ELF-1 (cell line): ENCODE measurements at places on chromosomes 5 and 9.

DNA sequence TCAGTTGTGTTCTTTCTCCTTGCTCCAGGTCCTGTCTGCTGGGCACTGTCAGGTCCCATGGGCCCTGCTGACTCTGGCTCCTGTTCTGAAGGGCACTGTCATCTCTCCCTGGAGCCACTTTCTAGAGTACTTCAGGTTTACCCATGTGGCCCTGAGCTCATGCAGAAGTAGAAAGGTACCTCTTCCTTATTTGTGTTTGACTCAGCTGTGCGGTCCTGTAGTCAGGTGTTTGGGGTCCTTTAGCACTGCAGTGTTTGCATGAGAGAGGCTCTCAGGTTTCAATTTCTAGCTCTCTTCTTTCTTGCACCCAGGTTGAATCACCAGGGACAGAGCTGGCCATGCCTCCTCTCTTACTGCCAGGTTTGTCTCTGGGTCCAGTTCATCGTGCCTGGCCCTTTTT, 71.5 kb downstream of the HSPA4 start:
- DNase-seq: no peak

DNA sequence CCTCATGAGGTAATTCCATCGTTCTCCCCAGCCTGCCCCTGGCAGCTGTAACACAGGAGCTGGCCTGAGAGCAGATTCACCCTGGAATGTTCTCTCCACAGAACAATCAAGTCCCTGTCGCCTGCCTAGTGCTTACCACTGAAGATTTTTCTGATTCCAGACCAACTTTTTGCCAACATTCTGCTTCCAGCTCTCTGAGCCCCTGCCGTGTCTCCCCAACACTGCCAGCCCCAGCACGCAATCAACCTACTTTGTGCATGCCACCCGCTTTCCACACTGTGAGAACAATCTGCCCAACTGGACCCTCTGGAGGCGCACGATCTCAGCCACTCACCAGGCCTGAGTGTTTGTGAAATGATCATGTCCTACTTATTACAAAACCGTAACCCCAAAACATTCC, 62.6 kb downstream of the PSMB7 start:
- DNase-seq: no peak

DNA sequence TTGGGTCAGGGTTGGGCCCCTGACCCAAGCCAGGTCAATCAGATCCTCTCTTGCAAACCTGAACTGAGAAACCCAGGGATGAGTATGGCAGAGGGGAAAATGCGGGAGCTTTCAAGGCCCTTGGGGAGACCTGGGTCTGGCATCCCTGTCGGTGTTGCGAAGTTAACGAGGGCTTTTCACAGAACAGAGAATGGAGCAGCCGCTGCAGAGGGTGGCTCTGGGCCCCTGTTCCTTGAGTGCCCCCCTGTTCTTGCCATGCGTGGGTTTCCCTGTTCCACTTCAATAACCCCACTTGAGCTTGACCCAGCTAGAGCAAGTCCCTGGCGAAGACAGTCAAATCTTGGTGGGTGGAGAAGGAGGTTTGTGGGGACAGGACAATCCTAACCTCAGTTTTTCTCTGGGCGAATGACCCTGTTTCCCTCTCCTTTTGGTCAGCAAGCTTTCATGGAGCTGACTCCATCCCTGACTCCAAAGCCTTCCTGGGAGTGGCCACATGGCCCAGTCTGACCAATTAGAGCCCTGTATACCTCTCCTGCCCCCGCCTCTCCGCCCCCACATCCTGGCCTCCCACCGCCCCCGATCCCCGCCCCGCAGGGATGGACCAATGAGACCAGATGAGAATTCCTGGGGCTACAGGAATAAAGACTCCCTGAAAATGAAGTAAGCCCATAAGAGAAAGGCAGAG, 2.9 kb upstream of the VDAC1 start:
- peak; percentile 43 for DNase-seq

DNA sequence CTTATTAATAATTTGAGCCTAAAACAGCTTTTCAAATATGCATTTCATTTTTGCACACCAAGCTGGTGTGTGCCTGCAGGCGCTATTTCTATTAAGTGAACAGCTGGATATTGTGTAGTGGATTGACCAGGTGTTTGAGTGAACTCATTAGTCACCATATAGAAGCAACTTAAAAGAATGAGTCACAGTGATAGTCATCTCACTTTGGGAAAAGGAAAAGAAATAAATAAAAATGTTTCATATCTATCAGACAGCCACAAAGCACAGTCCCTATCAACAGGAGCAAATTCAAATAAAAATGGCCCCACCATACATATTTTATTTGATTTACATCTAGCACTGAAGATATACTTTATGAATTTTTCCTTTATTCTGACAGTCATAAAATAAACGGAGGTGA, 456.5 kb upstream of the CDH9 start:
- DNase-seq: no peak

DNA sequence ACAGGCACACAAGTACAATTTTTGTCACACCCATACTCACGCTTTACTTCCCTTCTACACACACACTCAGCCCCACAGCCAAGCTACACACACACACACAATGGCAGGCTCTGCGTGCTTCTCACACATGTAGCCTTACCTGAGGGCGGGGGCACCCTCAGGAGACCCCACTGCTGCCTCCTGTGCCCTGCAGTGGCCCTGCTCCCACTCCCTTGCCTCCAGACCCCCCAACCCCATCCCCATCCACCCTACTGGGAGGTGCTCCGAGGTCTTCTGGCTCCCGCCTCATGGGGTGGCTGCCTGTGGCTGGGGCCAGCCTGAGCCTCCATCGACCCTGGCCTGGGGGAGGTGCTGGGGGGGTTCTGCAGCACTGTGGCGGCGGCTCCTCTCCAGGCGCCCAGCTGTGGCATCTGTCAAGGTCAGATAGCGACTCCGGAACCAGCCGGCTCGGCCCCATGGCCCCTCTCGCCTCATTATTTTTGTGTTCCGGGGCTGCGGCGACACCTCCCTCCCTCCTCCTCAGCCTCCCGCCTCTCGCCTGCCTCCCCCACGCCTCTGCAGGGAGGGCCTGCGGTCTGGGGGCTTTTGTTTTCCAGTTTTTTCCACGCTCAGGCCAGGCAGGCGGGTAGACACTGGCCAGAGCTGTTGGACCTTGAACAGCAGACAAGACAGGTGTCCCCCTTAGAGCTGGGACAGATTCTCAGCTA, 21.7 kb downstream of the CXXC5 start:
- DNase-seq: no peak

DNA sequence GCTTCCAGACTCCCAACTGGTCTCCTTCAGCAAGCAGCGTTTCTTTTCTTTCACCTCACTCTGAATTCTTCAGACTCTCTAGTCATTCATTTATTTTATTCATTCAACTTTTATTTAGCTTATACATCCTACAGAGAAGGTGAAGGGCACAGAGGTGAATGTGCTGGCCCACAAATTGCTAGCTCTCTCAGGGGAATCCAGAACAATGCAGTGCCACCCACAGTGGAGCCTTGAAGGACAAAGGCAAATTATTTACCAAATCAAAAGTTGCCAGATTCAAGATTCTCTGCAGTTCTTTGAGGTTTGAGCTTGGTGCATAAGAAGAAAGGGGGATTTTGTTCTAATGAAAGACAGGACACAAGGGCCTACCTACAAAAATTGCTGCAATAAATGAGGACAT, 29.7 kb downstream of the GRIA1 start:
- DNase-seq: no peak

GRCh38 chr5:52994266-52994665, 5.1 kb downstream of the ITGA2 start:
- no peak for DNase-seq

DNA sequence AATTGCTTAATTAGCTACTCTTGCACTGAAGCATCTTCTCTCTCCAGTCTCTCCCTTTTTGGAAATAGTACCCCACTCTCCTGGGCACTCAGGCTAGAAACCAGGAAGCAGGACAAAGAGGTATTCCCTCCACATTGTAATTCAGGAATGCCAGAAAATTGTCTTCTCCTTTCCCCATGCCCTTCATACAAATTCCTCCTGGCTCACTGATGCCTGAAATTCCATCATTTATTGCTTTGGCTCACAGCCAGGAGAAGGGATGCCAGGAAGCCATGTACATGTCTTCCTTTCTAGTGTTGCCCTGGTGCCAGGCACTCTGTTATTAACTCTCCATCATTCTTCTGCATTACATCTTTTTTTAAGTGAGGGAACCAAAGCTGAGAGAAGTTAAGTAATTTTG, 716.5 kb upstream of the C9orf72 start:
- peak; percentile 1 for DNase-seq

DNA sequence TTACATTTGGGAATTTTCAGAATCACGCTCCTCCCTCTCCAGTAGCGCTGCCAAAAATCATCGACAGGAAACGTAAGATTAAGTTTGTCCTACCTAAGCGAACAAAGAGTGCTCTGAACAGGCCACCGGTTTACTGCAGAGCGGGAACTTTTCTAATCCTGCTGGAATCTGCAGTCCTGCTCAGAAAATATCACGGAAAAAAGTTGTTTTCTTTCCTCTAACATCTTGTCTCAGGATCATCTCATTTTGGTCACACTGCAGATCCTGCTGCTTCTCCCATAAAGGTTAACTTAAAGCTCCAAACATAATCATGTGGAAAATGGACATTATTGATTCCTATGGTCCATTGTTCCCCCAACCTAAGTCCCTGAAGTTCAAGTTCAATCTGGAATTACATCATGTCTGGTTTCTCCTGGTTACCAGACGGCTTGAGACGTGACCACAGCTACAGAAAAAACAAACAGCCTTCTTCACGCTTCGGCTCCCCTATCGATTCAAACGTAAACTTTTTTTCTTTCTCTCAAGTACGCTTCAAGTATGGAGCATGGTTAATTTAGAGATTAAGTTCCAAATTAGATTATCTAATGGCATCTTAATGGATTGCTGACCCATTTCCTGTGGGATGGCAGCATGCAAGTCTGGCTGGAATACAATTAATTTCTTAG, 217.6 kb downstream of the NFIB start:
- DNase-seq: peak; percentile 30

DNA sequence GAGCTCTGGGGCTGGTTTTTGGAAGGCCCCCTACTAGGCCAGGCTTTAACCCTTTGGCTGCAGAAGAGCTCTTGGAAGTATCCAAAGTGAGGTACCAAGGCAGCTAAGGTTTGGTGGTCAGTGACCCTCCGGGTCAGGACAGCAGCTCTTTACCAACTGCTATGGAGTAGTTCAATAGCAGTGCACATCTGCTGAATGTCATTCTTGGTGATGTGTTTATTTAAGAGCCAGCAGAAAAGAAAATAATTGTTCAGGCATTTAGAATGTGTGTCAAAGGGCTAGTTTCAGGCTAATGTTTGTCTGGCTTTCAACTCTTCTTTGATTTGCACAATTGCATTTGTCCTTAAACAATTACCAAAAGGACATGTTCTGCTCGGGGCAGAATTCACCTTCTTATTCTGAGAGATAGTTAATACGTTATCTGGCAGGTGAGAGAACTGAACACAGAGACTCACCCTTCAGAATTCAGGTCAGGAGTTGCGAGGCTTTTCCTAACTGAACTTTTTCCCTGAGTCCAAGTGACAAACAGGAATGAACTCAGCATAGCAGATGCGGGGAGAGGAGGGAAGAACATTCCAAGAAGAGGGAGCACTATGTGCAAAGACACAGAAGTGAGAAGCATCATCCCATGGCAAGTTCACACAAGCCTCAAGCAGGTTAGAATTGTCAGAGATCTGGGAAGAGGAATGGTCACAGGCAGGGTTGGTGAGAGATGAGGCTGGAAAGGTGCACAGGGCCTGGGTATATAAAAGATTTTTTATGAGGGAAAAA, 556.7 kb upstream of the TLE4 start:
- no peak for DNase-seq

DNA sequence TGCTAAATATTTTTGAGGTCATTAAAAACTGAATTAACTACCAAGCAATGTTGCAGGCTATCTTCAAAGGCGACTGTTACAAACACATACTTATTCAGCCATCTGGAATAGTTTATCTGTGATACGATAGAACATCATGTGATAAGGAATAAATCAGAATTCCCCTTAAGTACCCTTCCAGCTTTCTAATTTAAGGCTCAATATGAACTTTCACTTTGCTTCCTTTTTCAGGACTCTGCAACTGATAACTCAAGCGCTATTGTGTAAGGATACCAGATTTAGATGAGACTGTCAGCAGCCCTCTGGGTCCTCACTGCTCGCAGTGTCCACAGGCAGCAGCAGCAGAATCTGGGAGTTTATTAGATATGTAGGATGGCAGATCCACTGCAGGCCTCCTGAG, 416.3 kb downstream of the SPATA31D1 start:
- DNase-seq: no peak

DNA sequence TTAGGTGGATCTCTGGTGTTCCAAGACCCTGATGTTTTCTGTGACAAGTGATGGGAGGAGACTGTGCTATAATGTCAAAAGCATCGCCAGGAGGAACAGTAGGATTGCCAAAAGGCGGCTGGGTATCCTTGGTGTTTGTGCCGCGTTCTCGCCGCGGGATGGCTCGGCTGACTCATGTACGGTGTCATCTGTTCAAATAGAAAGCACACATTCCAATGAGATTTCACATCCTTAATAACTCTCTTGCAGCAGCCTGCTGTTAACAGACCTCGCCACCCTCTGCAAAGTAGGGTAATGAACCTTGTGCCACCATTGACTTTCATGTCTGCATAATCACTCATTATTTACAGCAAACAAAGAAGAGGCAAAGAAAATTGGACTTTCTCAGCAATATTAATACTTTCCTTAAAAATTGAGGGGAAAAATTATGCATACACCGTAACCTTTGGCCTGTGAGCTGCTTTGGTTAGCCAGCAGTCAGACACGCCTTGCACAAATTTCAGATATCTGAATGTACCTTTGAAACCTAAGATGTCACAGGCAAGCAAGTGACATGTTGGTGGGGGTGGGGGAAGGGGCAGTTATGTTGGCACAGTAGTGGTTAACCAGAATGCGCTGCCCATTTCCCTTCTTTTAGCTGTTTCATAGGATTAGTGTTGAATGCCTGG, 289.4 kb downstream of the EFNA5 start:
- no peak for DNase-seq

GRCh38 chr5:62791059-62791458, 212.4 kb downstream of the LRRC70 start:
- DNase-seq: no peak

DNA sequence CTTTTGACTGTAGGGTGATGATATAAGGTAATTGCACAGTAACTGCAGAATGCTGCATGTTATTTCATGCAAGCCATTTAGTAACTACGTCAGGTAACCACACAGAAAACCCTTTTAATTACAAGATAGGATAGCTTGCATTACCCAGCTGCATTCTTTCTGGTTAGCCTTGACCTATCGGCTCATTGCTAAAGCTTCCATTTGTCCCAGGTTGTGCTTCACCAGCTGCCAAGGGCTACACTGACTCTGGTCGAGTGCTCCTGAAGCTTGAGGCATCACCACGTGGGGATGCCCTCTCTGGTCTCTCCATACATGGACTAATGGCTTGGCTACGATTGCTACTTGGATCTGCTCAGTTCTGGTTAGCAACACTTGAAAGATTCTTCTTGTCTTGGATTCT, 81.1 kb upstream of the SLC12A2 start:
- no peak for DNase-seq

DNA sequence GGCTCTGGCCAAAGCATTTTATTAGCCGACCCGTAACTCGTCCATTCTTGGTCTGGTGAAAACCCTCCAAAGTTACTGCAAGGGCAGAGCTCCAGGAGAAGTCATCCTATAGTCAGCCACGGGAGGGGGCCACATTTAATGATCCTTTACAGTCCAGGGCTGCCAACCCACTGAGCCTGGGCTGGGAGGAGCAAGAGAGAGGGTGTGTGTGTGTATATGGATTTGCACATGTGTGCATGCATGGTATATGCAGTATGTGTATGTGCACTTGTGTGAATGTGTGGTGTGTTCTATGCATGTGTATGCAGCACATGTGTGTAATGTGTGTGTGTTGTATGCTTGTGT, 4.2 kb upstream of the RASGEF1C start:
- DNase-seq: no peak

GRCh38 chr9:87227456-87227855, 270.2 kb upstream of the DAPK1 start:
- no peak for DNase-seq

GRCh38 chr5:125402787-125403186, 656.3 kb upstream of the ZNF608 start:
- no peak for DNase-seq
